ENCODE measurements at places on chromosomes 2 and 18. TPM values are rescaled to one million over a fixed set of nuclear protein-coding genes. Genes with fewer than 3 reads are reported as not detected.

DNA sequence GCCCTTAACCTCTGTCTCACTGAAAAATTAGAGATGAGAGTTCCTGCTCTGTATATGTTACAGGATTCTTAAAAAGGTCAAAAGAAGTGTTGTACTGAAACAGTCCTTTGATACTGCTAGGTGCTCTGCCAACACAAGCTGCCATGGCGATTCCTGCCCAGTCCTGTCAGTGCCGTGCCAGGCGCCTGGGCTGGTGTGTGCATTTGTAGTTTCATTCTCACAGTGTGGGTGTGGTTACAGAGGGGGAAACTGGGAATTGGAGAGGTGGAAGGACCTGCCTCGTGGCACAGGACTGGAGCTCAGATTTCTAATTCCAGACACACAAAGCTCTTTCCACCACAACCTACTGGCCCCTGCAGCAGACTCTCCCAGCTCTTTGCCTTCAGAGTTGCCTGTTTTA is 122.3 kb upstream of the RAB6C start:
- no peak for DNase-seq

DNA sequence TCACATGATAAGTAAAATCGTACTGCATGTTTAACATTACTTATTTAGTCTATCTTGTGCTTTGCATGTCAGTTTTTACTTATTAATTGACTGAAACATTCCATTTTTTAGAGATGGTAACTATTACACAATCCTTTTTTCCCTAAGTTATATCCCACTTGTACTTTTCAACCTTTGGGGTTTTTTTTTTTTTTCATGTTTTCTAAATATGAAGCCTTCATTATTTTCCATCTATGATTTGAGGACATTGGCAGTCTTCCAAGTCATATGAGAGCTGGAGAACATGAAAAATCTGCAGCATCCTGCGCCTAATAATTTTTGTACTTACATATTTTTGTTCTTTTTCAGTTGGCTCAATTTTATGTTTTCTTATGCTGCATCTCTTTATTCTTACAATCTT is 113.9 kb downstream of the MYO1B start:
- DNase-seq = no peak

DNA sequence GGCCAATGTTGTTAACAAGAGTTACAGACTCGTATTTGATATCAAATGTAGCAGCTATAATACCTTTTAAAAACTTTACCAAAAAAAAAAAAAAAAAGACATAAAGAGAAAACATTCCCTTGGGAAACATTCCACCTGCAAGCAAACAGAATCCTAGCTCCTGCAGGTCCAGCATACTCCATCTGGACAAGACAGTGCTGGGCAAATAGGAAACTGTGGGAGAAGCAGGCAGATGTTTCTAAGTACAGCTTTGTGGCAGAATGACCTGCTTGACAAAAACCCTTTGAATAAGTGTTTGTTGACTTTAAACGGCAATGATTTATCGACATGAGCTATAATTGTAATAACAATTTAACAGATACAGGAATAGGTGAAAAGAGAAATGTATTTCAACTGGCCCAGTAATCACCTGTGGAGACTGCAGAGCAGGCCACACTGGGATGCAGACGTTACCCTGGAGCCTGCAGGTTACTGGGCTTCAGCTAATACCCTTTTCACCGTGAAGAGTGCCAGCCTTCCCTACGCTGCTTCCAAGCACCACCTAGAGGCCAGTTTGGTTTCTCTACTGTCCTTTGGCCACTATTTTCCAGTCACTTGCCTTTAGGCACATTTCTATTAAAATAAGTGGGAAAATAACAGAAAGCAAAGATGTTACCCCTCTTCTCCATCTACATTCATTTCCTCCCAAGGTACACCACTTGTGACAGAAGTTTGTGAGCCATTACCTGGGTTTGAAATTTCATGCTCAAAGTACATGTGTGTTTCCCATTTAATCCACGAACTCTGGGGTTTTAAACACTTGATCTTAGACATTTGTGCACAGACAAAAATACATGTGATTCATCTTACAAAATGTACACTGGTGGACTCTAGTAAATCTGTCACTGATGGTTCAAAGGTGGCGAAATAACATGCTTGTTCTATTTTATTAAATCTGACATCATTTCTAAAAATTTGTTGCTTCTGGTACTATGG is 96.9 kb upstream of the ZNF397 start:
- peak; percentile 31 for DNase-seq

GRCh38 chr2:204665771-204666170 is 120.5 kb downstream of the PARD3B start:
- no peak for DNase-seq

DSG3 gene
- under 0.01 TPM for total RNA-seq

STK17B gene
- total RNA-seq = 9.6 TPM

IL1RN gene
- not detected for total RNA-seq

LINC00305 gene
- not detected for total RNA-seq

Measured in esophagus muscularis mucosa (tissue), 4 donors.